Calu3 (cell line): ENCODE measurements at places on chromosomes 2 and 18. TPM values are rescaled to one million over a fixed set of nuclear protein-coding genes. Genes with fewer than 3 reads are reported as not detected.

Gene GPR39
- 24.1 and 24.9 TPM in 2 replicates for total RNA-seq

Gene APOB
- 0.05 TPM in 2 replicates for total RNA-seq

Gene ZDBF2
- total RNA-seq: 0.15 TPM in 1 of 2 replicates, not detected in the other

Gene SLC16A14
- 3.7 and 5.5 TPM in 2 replicates for total RNA-seq

Gene YPEL5
- total RNA-seq: 23.0 and 27.4 TPM in 2 replicates

Gene DES
- not detected in 2 replicates for total RNA-seq

Gene OSR1
- 1.3 and 1.4 TPM in 2 replicates for total RNA-seq

Gene MRPL19
- 51.0 and 53.3 TPM in 2 replicates for total RNA-seq

Gene CYS1
- total RNA-seq: 4.8 and 10.0 TPM in 2 replicates

Gene MAP3K19
- total RNA-seq: not detected in 2 replicates

Gene SFT2D3
- 8.7 and 9.3 TPM in 2 replicates for total RNA-seq

Gene AGXT
- total RNA-seq: not detected in 2 replicates

Gene G6PC2
- not detected in 2 replicates for total RNA-seq

Gene GALNT14
- total RNA-seq: 50.3 and 61.9 TPM in 2 replicates

Gene SMYD1
- not detected in 2 replicates for total RNA-seq

Gene IL36A
- total RNA-seq: not detected in 2 replicates

Gene ALPG
- not detected in 2 replicates for total RNA-seq

Gene IGFBP2
- total RNA-seq: 164 and 175 TPM in 2 replicates

Gene PCARE
- total RNA-seq: not detected in 2 replicates

Gene FIGLA
- total RNA-seq: not detected in 2 replicates

Gene DBI
- 185 and 222 TPM in 2 replicates for total RNA-seq

Gene TEX51
- total RNA-seq: not detected in 2 replicates

Gene DSC2
- total RNA-seq: 31.5 and 42.4 TPM in 2 replicates

Gene CDH7
- total RNA-seq: not detected in 2 replicates

Gene CYP27C1
- 0.07 TPM in 1 of 2 replicates, not detected in the other for total RNA-seq

Gene CHRND
- total RNA-seq: not detected in 2 replicates
